Activated naive CD4-positive, alpha-beta T cell treated with anti-CD3 and anti-CD28 coated beads for 36 hours (primary cell): ENCODE measurements at places on chromosomes 12 and 14. TPM values are rescaled to one million over a fixed set of nuclear protein-coding genes. Genes with fewer than 3 reads are reported as not detected.

DNA sequence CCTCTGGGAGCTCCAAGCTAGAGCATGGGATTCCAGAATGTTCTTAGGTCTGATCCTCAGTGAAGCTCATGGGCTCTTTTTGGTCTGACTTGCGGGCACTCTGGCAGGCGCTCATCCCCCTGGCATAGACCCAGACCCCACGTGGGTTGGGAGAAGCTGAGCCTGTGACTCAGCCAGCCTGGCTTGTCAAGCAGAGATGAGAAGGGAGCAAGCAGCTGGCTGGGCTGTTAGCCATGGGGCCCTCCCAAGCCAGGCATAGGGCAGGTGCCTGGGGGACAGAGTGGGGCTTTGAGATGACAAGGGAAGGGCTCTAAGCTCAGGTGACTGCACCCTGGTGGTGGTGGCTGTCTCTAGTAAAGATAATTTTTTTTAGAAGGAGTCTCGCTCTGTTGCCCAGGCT, 80.3 kb upstream of the NOS1 start:
- no peak for DNase-seq

- DNase-seq = no peak
Measured at GRCh38 chr14:37466623-37467088, 128.4 kb downstream of the FOXA1 start.

DNA sequence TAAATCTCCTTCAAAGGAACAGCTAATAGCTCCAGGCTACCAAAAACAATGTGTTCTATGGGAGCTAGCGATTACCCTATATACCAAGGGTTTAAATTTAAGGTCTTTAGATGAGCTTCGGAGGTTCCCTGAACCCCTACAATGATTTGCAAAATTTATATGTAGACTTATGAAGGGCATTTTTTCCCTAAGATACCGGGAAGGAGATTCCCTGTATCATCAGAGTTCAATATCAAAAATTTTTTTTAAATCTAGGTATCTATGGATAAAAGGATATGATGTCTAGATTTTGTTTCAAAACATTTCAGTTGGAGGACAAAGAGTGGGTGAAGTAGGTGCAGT, 17.9 kb upstream of the COL2A1 start:
- no peak for DNase-seq

DNA sequence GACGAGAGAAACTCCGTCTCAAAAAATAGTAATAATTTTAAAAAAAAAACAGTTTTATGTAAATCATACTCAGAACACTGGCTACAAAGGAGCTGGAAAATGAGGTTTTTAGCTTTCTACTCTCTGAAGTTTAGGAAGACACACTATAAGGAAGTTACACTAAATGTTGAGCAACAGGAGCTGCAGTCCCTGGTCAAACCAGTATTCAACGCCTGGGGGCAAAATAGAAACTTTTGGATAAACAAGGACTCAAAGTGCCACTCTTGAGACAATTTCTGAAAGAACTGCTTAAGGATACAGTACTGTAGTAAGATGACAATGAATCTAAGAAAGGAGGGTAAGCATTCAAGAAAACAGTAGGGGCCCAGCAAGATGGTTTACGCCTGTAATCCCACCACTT, 29.3 kb downstream of the ACTR6 start:
- DNase-seq = no peak

Gene GPR65
- total RNA-seq = 10.4 TPM

Gene DHRS4
- total RNA-seq = 24.0 TPM

Gene CLEC4C
- not detected for total RNA-seq

GRCh38 chr12:109581856-109582255, 8.3 kb downstream of the MVK start:
- DNase-seq = no peak

DNA sequence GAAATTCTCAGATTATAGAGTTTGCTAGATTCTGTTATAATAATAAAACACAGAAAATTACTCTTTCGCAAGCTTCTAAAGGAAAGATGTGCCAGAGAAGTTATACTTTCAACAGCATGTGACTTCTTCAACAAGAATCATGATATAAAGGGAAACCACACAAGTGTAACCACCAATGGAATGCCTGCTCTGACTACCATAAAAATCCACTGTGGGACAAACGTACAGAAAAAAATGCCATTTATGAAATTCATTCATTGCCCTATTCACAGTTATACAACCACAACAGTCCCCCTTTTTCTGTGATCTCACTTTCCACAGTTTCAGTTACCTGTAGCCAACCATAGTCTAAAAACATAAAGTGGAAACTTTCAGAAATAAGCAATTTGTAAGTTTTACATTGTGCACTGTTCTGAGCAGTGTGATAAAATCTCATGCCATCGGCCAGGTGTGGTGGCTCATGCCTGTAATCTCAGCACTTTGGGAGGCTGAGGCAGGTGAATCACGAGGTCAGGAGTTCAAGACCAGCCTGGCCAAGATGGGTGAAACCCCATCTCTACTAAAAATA, 3.2 kb downstream of the CATSPERB start:
- DNase-seq = no peak

DNA sequence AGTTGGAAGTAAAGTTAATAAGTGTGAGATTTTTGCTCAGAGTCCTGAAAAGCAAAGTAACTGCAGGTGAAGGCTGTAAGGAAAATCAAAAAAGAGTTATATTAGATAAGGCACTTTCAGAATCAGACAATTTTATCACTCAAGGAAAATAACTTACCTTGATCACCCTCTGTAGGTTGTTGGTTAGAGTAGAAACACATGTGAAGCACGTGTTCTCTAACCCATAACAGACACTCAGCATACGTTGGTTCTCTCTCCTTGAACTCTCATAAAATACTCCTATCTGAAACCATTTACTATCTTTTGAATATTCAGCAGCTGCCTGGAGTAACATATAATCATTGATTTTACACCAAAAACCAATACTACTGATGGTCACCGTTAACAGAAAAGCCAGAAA, 335.5 kb downstream of the KCNH5 start:
- DNase-seq = no peak

DNA sequence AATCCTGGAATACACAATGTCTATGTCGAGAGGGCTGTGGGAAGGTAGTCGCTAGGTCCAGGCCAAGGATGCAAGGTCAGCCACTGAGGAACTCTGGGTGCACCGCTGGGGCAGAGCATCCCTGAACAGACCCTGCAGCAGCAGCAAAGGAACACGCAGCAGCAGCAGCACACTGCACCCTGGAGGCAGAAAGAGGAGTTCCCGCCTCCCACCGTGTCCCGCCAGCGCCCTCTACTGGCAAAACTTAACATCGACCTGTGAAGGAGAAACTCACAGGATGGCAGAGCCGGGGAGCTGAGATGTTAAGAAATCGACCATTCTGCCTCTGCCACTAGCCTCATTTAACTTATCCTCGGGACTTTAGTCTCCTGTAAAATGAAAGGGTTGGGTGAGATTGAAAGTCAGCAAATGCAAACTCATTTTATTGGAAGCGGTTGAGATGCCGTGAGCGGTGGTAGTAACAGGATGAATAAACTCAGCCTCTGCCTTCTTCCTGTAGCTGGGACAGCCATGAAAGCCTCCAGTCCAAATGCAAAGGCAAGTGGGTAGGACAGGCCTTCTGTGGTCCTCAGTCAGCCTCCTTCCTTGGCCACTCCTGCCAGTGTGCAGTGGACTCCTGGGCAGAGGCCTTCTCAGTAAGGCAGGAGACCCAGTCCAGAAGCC, 45.6 kb downstream of the STAB2 start:
- peak; percentile 79 for DNase-seq

Gene CDKN3
- total RNA-seq = 101 TPM

DNA sequence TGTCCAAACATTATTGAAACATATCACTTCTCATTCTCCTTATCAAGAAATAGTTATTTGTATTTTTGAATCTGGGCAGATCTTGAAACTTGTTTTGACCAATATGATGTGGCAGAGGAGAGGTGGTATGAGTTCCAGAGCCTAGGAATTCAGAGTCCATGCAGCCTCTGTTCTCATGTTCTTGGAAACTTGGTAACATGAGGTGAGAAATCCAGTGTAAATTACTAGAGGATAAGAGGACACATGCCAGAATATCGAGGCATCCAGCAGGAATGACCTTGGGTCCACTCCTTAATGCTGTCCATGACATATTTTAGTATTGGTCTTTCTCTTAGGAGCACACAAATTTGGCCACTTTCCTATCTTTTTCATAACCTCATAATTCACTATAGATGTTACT, 1374.6 kb downstream of the FSCB start:
- no peak for DNase-seq

- DNase-seq = no peak
Measured at GRCh38 chr12:50085615-50086072, 502 bp downstream of the SMARCD1 start.

- no peak for DNase-seq
Measured at GRCh38 chr12:112239020-112239419, 113.7 kb downstream of the TRAFD1 start.

Gene P2RX2
- total RNA-seq = not detected

GRCh38 chr12:95424271-95424994, 49.5 kb upstream of the METAP2 start:
- DNase-seq = no peak

- DNase-seq = no peak
Measured at GRCh38 chr12:120316798-120317223, 10.8 kb downstream of the PLA2G1B start.

DNA sequence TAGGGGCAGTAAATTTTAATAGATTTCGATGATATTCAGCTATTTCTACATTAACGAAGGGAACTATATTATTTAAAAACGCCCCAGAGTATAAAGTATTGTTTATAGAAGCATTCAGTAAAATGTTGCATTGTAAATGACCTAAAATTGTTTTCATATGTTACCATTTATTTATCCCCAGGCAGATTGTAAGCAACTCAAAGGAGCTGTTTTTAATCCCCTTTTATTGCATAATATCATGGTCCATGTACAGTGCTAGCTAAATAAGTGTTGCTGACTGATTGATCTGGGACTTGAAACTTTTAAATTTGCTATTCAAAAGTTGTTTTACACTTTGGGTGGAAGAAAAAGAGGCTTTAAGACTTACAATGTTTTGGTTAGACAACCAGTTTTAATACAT, 199.0 kb upstream of the SLC38A2 start:
- DNase-seq = no peak

GRCh38 chr12:51374361-51374760, 16.8 kb downstream of the GALNT6 start:
- no peak for DNase-seq

DNA sequence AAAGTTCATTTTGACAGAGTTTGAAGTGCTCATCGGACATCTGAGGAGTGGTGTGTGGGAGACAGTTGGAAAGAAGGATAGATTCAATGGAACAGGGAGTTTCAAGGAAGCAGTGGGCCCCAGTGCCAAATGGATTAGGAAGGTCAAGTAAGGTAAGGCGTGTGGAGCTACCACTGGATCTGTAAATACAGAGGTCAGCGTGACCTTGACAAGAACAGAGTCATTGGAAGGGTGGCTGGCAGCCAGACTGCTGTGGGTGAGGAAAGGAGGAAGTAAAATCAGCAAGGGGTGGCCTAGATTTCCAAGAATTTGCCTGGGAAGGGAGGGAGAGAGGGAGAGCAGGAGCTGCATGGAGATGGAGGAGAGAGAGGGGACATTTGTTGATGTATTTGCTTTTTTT, 68.2 kb upstream of the IGF1 start:
- DNase-seq = no peak

DNA sequence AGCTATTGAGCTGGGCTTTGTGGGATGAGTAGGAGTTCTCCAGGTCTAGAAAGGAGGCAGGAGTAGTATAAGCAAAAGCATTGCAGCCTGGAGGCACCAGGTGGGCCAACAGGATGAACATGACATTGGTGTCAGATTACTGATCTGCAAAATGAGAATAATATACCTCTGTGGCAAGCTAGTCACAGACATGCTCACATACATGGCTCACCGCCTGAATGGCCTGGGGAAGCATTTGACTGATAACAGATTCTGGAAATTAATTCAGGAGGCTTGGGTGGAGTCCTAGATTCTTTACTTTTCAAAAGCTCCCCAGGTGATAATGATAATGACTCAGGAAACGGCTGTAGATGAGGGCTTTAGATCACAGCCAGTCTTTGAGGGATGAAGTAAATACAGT, 709 bp downstream of the TCL1B start:
- no peak for DNase-seq

GRCh38 chr12:56469007-56469930, 891 bp downstream of the SPRYD4 start:
- DNase-seq = no peak

DNA sequence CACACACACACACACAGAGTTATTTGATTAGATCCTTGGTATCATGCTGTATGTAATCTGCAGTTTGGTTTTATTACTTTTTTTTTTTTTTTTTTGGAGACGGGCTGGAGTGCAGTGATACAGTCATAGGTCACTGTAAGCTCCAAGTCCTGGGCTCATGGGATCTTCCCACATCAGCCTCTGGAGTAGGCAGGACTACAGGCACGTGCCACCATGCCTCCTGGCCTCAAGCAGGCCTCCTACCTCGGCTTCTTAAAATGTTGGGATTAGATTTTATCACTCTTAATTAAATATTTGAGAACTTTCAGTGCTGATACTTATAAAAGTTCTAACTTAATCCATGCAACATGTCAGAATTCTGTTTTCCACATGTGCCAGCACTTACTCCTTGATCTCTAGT, 31.3 kb upstream of the PSEN1 start:
- DNase-seq = no peak

- peak; percentile 29 for DNase-seq
Measured at GRCh38 chr12:52191841-52192791, at the start of gene KRT80. Gene KRT80, minus strand, starts transcription at chr12:52192014. Its CDS starts 112 bp downstream, at chr12:52191902.

Gene PELI2
- 6.2 TPM for total RNA-seq
